ENCODE measurements at places on chromosomes 12 and 14. TPM values are rescaled to one million over a fixed set of nuclear protein-coding genes. Genes with fewer than 3 reads are reported as not detected.

DNA sequence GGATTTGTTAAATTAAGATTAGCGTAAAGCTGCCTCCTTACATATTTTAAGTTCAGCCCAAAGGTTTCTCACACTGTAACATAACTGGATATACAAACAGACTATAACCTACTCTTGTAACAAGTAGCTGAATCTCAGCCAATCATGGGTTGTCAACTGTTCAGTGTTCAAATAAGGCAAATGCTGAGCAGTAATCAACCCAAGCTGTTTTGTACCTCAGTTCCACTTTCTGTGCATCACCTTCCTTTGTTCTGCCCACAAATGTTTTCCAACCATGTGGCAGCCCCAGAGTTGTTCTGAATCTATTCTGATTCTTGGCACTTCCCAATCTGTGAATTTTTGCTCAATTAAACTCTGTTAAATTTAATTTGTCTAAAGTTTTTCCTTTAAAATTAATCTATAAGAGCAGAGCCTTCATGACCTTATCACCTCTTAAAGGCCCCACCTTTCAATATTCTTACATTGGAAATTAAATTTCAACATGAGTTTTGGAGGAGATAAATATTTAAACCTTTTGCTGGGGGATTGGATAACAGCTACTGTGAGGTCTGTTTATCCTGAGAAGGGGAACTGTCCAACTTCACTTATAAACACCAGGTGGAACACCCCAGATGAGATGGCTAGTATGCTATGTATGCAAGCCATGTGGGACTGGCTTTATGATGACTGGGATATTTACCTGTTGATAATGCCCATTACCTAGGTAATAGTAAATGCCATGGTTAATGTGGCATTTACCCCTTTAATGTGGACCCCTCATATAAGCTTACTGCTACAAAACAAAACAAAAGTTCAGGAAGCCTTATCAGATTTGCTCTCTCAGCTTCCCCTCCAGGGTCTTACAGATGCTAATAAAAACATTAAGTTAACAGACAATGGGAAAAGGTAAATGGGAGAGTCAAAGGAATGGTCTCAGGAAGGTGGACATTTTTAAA lies 42.2 kb upstream of the ARID2 start:
- no peak for DNase-seq

GRCh38 chr12:100171248-100171647 lies 28.6 kb upstream of the BLTP3B start:
- DNase-seq, result no peak

DNA sequence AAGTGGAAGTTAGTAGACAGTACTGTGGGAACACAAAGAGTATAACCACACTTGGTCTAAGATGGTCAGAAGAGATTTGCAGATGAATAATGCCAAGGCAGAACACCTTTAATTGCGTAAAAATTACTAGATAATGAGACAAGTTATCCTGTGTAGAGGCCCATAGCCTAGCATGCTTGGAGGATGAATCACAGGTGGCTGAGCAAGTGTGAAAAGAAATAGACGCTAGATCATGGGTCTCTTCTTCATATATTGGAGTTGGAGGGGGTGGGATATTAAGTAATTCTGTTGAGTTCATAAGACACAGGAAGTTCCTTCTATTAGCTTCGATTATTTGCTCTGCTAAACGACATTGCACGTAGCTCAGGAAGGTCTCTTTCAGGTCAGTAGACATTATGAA lies 454.3 kb upstream of the LMO3 start:
- DNase-seq, result no peak

DNA sequence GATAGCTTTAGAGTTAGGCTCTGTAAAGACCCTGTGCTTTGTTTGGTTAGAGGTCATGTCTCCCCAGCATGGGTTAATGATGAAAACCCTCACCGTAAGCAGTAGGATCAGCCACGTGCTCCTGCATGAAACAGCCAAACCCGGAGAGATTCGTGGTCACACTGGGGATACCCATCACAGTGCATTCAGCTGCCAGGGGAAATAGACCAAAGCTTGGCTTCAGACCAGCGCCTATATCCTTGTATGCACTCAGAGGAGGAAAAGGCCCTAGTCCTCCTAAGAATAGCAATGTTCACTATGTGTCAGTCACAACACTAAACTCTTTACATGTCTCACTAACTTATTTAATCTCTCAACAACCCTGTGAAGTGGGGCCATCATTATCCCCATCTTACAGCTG lies 16.3 kb downstream of the SPX start:
- no peak for DNase-seq

GRCh38 chr12:50659690-50660424 lies 104.0 kb upstream of the ATF1 start:
- DNase-seq, result no peak

GRCh38 chr12:92234533-92234932 lies 88.9 kb upstream of the BTG1 start:
- DNase-seq, result no peak

DNA sequence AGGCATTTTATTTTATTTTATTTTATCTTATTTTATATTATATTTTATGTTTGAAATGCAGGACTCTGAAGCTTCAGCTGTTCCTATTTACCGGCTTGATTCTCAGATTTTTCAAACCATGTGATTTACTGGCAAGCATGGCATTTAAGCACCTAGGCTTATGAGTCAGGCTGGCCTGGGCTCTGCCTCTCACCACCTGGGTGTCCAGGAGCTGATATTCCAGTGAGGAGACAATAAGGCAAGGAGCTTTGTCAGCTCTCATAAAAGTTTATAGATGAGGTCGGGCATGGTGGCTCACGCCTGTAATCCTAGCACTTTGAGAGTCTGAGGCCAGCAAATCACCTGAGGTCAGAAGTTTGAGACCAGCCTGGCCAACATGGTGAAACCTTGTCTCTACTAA lies 2.1 kb downstream of the DAO start:
- no peak for DNase-seq

GRCh38 chr12:51320311-51320694 lies 3.7 kb downstream of the BIN2 start:
- DNase-seq, result no peak

DNA sequence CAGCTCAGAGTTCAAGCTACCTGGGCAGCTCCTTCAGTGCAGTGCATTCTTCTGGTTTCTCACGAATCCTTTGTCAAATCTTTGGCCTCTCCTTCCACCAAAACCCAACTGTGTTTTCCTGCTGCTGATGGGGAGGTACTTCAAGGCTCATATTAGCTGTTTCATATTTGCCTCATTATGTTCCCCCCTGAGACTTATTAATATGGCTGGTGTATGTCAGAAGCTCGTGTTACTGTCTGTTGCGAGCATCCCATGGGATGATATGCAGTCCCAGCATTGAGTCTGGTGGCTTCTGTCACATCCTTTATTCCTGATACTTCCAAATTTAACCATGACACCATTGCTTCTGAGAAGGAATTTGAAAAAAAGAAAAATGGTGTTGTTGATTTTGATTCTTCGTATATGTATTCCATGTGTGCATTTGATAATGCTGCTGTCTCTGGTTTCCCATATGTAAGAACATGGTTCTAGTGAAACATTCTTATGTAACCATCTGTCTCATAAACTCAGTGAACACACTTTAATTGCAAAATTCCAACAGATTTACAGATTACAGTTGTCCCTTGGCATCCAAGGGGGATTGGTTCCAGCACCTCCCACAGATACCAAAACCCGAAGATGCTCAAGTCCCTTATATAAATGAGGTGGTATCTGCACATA lies 149.1 kb downstream of the KICS2 start:
- no peak for DNase-seq

GRCh38 chr14:100383727-100384158 lies 60.6 kb downstream of the SLC25A47 start:
- peak; percentile 32 for DNase-seq

- DNase-seq, result no peak
Observed at GRCh38 chr14:64640839-64641238, 63.4 kb upstream of the PLEKHG3 start.

GRCh38 chr14:35247777-35248475 lies 44.3 kb upstream of the PSMA6 start:
- DNase-seq, result no peak

DNA sequence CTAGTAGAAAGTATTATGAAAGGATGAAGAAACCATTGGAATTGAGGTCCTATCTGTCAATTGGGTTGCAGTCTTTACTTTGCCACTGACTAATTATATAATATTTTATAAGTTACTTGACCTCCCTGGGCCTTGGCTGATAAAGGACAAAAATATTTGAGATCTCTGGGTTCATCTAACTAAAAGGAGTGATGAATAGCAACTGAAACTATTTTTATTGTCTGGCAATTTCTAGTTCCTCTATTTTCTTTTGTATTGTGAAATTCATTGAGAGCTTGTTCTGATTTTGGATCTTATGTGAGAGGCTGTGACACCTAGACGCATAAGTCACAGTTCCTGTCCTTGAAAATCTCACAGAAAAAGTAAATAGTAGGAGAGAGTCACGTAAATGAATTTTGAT lies 415.7 kb upstream of the ATP2B1 start:
- DNase-seq, result no peak

- peak; percentile 23 for DNase-seq
Observed at GRCh38 chr12:28870839-28871440, 278.1 kb upstream of the FAR2 start.

- DNase-seq, result no peak
Observed at GRCh38 chr12:25587346-25587745, 34.3 kb upstream of the LMNTD1 start.

DNA sequence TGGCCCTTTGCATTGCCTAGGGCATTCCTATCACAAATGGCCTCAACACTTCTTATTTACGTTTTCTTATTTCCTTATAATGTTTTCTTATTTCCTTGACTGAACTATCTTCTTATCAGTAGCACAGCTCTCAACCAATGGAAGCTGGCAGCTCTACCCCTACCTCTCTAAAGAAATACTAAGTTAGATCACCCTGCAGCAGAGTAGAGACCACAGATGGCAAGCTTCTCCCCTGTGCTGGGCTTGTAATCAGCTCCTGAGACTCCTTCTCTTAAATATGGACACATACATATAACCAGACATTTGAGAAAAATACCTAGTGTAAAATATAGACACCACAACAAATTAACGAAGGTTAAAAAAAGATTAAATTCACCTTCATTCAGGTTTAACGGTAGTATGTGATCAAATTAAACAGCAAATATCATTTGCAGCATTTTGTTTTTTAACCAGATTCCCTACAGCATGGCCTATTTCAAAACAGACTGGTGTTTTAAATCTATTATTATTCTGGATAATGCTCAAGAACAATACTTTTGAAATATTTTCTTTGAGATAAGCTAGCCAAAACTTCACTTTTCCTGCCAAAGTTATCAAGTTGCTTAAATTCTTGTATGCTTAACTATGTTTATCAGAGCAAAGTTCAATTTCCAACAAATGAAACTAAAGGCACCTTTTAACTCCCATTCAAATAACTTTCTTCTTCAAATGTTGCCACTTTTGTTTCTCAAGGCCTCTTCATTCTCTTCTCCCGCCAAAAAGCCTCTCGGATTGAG lies 54.3 kb downstream of the SLC41A2 start:
- no peak for DNase-seq

- no peak for DNase-seq
Observed at GRCh38 chr12:116048879-116049278, 228.6 kb downstream of the MED13L start.

GRCh38 chr14:101202627-101203404 lies 299.3 kb upstream of the RTL1 start:
- no peak for DNase-seq

DNA sequence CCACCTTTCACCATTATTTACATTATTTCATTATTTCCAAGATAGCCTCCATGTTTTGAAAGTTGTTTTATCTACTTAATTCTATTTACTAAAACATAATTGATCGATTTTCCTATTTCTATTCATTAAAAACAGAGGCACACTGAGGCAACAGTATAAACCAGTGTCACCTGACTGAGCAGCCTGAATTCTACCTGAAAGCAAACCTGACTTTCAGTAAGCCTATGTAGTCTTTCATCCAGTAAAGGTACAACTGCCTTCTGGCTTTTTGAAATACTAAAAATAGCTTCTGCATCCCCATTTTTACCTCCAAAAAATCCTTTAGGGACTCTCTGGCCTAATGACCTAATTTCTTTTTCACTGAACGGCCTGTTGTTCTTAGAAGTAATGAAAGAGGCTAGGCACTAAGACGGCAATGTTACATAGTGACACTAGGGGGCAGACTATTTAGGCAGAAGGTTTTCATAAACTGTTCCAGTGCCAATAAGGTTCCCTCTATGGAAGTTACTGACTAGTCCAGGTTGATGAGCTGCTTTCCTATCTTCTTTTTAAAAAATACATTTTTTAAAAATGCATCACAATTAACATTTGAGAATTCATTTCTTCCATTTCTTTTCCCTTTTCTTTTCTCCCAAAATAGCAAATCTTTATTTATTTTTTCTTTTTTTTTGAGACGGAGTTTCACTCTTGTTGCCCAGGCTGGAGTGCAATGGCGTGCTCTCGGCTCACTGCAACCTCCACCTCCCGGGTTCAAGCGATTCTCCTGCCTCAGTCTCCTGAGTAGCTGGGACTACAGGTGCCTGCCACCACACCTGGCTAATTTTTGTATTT lies 17.5 kb downstream of the ANAPC5 start:
- peak; percentile 68 for DNase-seq

GRCh38 chr14:36105401-36105800 lies 71.1 kb downstream of the PTCSC3 start:
- no peak for DNase-seq

DNA sequence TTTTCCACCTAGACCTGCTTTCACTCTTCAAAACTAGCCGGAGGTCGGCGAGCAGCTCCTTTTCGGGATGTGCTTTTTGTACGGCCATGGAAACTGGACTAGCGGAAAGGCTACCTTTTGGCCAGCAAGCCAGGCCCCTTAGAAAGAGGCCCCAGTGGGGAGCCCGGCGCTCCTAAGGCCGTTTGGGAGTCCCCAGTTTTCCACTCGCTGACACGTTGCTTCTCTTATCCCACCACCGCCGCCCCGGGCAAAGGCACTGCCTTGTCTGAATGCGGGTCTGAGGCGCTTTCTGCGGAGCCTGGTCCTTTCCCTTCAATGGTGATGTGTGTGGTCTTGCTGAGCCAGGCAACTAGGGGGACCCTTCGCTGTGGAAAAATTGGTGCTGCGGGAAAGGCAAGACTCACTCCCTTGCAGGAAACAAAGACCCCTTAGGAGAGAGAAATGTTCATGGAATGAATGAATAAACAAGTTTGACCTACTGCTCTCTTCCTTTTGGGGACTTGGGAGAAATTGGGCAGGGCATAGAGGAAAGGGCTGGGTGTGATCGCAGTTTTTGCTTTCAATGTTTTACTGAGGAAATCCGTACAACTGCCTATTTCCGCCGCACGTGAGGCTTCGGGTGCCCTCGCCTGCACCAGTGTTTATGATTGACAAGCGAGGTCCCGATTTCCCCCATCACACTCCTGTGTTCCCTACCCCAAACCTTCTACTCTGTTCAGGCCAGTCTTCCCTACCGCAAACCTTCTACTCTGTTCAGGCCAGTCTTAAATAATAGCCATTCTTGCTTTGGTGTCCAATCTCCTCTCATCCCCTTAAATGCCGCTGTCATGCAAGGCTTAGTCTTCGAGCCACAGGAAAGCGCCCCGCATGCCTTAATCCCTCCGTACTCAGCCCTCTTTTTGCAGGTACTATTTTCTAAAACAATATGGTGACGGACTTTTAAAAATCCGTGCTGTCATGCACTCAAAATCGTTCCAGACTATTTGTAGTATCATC lies 1.0 kb upstream of the SLC38A2 start:
- DNase-seq, result peak; percentile 58

SBNO1 gene
- 16.9 TPM for total RNA-seq

C12orf50 gene
- total RNA-seq, result not detected

CCDC85C gene
- total RNA-seq, result 5.8 TPM

KRT85 gene
- total RNA-seq, result not detected

SPIC gene
- total RNA-seq, result not detected

NKX2-1 gene
- total RNA-seq, result not detected

ARG2 gene
- total RNA-seq, result 16.0 TPM

KRT6C gene
- total RNA-seq, result not detected

GALNT16 gene
- total RNA-seq, result 0.12 TPM

LRFN5 gene
- total RNA-seq, result 0.12 TPM
